ENCODE measurements at places on chromosomes 1 and 21. TPM values are rescaled to one million over a fixed set of nuclear protein-coding genes. Genes with fewer than 3 reads are reported as not detected.

- DNase-seq, result no peak
Observed at GRCh38 chr21:15414057-15414456, 315.7 kb upstream of the USP25 start.

- no peak for DNase-seq
Observed at GRCh38 chr1:161206411-161207140, 4.4 kb downstream of the NDUFS2 start.

Gene SLC2A5
- 0.12 TPM for polyA plus RNA-seq

Gene ROR1
- polyA plus RNA-seq, result 9.4 TPM

GRCh38 chr21:45835301-45836267 is 146.0 kb upstream of the COL6A1 start:
- no peak for DNase-seq

Gene LRRC53
- polyA plus RNA-seq, result not detected

Gene LHX4
- polyA plus RNA-seq, result 0.79 TPM

GRCh38 chr1:8825985-8826481 is 8.6 kb upstream of the RERE start:
- no peak for DNase-seq

DNA sequence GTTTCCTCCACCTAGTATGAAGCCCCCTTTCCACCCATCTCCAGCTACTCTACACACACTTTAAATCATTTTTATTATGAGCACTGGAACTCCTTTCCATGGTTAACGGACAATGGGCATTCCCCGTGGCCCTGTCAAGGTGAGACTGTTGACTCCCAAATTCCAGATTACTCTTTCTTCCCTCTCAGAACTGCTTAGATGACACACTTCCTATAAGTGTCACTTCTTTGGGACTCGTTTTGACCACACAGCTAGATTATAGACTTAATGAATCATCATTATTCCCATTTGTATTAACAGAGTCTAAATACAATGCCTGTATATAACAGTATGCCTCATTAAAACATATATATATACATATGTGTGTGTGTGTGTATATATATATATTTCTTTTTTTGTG is 215.1 kb downstream of the BRINP3 start:
- no peak for DNase-seq

Gene PEF1
- 37.3 TPM for polyA plus RNA-seq

Gene MEX3A
- polyA plus RNA-seq, result 4.9 TPM

Gene KLF17
- polyA plus RNA-seq, result 0.41 TPM

DNA sequence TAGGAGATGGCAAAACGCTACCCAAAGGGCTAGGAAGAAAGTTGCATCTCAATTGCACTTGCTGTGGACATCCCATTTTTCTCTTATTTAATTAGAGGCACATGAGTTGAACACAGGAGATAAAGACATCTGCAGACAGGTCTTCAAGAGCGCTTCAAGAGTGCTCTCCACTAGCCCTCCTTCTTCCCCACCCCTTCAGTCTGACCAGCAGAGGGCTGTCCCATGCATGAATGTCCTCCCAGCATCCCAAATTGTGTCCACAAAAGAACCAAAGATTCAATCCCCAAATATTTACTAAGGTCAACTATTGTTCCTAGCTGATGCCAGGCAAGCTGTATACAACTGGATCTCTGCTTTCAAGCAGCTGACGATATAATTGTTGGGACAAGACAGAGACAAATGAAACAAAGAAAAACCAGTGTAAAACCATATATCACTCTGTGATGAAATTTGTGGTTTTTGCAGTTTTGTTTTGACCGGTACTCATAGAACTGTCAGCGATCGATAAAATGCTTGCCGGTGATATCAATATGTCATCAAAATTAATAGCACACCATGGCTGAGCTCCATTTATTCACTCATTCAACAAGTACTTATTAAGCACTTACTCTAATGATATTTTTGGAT is 174.2 kb downstream of the TNR start:
- DNase-seq, result no peak

DNA sequence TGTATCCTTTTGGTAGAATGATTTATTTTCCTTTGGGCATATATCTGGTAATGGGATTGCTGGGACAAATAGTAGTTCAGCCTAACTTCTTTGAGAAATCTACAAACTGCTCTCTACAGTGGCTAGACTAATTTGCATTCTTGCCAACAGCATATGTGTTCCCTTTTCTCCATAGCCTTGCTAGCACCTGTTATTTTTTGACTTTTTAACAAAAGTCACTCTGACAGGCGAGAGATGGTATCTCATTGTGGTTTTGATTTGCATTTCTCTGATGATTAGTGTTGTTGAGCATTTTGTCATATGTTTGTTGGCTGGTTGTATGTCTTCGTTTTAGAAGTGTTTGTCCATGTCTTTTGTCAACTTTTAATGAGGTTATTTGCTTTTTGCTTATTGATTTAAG is 99.8 kb downstream of the UCK2 start:
- no peak for DNase-seq

Gene ARMH1
- 1.7 TPM for polyA plus RNA-seq

DNA sequence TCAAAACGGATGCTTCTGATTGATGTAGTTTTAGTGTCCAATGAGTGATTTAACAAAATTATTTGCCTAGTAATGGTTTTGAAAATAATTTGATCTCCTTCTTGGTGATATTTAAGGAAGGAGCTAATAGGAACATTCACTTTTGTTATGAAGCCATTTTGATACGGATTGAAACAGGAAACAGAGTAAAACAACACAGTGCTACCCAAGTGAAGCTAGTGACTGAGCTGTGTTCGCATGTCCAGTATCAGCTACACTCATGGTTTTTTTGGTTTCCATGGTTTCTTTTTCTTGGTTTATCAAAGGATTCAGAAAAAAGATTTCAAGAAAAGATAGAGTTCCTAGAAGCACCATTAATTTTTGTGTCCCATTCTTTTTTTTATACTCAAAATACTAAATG is 40.1 kb upstream of the PLEKHO1 start:
- DNase-seq, result no peak

Gene AMPD1
- not detected for polyA plus RNA-seq

GRCh38 chr1:15120251-15120945 is 33.1 kb upstream of the TMEM51 start:
- DNase-seq, result no peak

GRCh38 chr1:229669333-229669732 is 43.3 kb downstream of the URB2 start:
- no peak for DNase-seq

GRCh38 chr1:247456914-247457639 is 827 bp downstream of the OR2B11 start:
- DNase-seq, result no peak

DNA sequence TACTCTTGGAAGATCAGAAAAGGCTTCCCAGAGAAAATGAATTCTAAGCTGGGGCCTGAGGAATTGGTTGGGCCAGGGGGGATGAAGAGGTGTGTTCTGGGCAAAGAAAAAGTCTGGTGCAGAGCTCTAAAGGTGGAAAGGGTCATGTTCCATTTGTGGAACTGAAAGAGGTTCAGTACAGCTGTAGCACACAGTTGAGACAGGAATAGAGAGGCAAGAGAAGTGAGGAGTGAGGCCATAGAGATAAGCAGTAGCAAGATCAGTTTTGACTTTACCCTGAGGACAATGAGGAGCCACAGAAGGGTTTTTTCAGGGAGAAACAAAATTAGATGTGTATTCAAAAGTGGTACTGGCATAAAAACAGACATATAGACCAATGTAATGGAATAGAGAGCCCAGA is 30.3 kb upstream of the MUTYH start:
- DNase-seq, result no peak

- DNase-seq, result no peak
Observed at GRCh38 chr1:228938537-228938901, 203.2 kb downstream of the RHOU start.

Gene GMEB1
- polyA plus RNA-seq, result 5.3 TPM

DNA sequence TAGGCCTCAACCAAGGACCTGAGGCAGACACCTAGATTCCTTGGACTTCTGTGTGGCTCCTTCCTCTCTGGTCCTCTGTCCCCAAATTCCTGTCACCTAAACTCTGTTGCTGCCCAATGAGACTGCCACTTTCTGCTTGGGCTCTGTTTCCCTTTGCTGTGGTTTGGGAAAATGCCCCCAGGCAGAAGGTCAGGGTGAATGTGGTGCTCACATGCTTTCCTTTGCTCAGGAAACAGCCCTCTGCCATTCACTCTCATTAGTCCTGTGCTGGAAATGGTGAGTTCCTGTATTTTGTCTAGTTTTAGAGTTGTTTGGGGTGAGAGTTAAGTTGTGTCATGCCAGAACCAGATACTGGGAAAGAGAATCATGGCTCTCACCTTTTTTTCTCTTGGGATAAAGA is 22.7 kb upstream of the SHE start:
- DNase-seq, result no peak

DNA sequence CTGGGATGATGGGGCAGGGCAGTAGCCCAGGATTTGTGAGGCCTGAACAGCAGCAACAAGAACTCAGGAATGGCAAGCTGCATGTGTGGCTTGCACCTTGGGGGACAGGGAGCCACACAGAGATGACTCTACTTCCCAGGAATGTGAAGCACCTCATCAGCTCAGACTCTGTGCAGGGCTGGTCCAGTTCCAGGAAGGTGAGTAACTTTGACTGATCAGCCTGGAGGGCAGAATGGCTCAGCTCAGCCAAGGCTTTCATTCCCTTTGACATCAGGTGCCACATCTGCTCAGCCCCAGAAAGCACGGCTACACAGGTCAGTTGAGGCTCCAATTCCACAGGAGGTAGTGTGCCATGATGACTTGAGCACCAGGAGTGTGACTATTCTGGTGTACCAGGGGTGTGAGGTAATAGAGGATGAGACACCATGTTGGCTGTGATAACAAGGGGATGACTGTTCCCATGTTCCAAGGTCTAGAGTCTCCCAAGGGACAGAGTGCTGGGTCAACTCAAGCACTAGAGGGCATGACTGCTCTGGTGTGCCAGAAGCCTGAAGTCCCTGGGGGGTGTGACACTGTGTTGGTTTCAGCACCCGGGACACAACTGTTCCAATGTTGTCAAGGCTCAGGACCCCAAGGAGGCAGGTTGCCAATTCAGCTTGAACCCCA is 625.8 kb upstream of the ADGRL2 start:
- DNase-seq, result peak; percentile 40

- DNase-seq, result no peak
Observed at GRCh38 chr1:230609208-230609607, 33.1 kb upstream of the COG2 start.

DNA sequence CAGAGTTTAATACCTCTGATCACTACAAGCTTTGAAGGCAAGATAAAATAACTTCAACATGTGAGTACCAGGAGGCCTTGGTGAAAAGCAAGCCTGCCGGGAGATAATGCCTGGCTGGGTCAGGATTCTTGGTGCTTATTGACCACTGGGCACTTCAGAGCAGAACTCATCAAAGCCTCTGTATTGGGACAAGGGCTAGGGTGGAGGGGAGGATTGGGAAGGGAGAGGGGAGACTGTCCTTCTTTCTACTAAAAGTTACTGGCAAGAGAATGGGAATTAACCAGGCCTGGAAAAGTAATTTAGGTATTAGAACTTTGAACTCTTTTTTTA is 35.2 kb downstream of the NEK2 start:
- DNase-seq, result no peak

Gene TENT5C
- 0.11 TPM for polyA plus RNA-seq

GRCh38 chr1:196317535-196318522 is 290.4 kb downstream of the KCNT2 start:
- peak; percentile 58 for DNase-seq

- no peak for DNase-seq
Observed at GRCh38 chr1:241101622-241102021, 255.4 kb downstream of the RGS7 start.

Gene SDF4
- 97.4 TPM for polyA plus RNA-seq

Gene CCDC17
- 0.49 TPM for polyA plus RNA-seq

GRCh38 chr1:67571901-67572593 is 113.0 kb upstream of the GADD45A start:
- no peak for DNase-seq

DNA sequence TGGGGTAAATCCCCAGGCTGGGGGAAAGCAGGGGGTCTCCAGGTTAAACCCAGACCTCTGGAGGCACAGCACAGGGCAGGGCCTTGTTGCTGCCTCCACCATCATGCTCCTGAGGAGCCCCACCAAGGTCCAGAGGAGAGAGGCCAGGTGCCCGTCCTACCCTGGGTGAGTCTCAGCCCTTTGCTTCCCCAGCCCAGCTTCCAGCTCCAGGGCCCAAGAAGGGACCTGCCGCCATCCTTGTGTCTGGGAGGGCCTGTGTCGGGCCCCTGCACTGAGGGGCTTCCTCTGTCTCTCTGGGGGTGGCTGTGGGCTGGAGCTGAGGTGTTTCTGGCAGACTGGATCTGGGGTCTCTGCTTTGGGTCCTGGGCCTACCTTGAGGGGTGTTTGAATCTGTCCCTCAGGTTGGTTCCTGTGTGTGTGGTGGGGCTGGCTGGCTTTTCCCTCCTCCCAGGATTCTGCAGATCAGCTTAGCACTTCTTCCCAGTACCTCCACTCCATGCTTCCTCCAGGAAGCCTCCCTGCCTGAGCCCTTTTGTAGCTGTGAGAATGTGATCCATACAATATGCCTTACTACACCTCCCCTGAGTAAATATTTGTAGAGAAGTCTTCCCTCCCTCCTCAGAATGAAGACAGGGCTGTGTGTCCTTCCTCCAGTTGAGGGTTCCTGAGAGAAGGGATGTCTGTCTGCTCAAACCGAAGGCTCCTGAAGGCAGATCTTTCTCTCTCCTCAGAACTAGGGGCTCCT is 6.2 kb downstream of the GPR3 start:
- no peak for DNase-seq
